NCI-H187 (cell line): ENCODE measurements at places on chromosomes 5 and 9.

GRCh38 chr5:6822556-6823343 lies 109.5 kb downstream of the TENT4A start:
- DNase-seq: no peak

DNA sequence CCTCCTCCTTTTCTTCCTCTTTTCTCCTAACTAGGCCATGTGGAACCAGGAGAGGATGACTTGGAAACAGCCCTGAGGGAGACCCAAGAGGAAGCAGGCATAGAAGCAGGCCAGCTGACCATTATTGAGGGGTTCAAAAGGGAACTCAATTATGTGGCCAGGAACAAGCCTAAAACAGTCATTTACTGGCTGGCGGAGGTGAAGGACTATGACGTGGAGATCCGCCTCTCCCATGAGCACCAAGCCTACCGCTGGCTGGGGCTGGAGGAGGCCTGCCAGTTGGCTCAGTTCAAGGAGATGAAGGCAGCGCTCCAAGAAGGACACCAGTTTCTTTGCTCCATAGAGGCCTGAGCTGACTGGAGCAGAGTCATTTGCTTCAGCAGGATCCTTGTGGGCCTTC lies 13.7 kb downstream of the NUDT2 start:
- no peak for DNase-seq

DNA sequence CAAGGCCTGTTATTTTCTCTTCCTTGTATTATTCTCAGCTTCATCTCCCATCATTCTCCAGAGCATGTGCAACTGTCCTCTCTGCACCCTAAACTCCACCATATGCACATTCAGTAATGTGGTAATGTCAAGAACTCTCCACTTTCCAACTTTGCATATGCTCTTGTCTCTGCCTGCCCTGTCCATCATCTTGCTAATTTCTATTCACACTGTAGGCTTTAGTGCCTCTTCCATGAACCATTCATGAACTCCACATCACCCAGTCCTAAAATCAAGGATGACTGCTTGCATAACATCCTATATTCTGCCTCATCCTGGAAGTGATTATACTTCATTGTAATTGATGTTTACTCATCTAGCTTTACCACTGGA lies 354.8 kb downstream of the PDE4D start:
- no peak for DNase-seq

- no peak for DNase-seq
Observed at GRCh38 chr5:138623053-138623452, 47.9 kb upstream of the HSPA9 start.

DNA sequence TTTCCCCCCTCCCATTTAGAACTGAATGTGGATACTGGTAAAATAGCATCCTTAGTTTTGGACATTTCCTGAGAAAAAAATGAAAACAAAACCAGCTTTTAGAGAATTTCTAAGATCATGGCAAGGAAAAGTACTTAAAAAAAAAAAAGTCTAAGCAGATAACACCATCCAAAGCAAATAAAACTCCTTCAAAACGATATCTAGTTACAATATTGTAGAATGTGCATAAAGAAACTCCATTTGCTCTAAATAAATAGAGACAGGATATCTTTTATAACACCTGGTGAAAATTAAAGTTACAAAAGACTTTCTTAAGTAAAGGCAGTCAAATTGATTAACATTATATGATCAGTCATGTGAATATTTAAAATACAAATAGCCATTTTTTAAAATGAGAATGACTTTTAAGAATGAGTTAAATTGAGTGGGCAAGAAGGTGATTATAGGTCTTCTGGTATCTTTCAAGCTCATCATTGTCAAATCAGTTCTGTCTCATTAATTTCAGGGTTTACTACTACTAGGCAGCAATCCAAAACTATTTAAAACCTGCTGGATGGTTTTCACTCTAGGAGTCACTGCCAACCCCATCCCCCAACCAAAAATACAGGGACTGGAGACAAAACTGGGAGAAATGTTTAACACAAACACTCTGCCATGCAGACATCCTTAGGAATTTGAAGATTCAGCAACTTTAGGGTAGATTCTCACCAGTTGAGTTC lies 382.6 kb downstream of the ADGRV1 start:
- DNase-seq: no peak

GRCh38 chr9:21996438-21996837 lies 1.8 kb downstream of the CDKN2B-AS1 start:
- peak; percentile 45 for DNase-seq
